Amniotic epithelial cell (primary cell): ENCODE measurements at places on chromosomes 11 and 22.

GRCh38 chr22:39932918-39933649 is 27.1 kb upstream of the TMA7B start:
- DNase-seq = peak; percentile 33

DNA sequence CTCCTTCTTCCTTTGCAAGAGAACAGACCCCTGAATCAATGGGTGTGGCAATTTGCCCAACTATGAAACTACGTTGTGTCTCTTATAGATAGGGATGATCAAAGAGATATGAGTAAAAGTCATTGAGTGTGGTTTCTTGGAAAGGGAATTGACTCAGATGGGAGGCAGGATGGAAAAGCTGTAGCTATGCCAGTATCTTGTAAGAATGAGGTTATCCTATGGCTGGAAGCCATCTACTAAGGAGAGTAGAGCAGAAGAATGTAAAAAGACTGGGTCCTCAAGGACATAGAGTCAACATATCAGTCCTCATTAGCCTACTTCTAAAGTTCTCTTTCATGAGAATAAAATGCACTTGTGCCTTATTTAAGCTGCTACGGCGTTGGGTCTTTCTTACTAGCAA is 78.9 kb upstream of the POU2AF2 start:
- no peak for DNase-seq

- DNase-seq = no peak
Measured at GRCh38 chr22:41273128-41273527, 12.9 kb downstream of the RANGAP1 start.

GRCh38 chr11:12800871-12801270 is 126.7 kb downstream of the TEAD1 start:
- no peak for DNase-seq

- no peak for DNase-seq
Measured at GRCh38 chr11:119974467-119974866, 163.4 kb downstream of the TRIM29 start.

- DNase-seq = no peak
Measured at GRCh38 chr22:29265929-29266328, 1.9 kb downstream of the RHBDD3 start.

- peak; percentile 34 for DNase-seq
Measured at GRCh38 chr11:122863704-122864326, 18.7 kb upstream of the JHY start.
